ENCODE measurements at places on chromosomes 2 and 18.

GRCh38 chr2:41955316-41956043 lies 92.3 kb upstream of the PKDCC start:
- no peak for DNase-seq

- DNase-seq, result no peak
Measured at GRCh38 chr18:56709463-56709862, 58.3 kb downstream of the WDR7 start.

DNA sequence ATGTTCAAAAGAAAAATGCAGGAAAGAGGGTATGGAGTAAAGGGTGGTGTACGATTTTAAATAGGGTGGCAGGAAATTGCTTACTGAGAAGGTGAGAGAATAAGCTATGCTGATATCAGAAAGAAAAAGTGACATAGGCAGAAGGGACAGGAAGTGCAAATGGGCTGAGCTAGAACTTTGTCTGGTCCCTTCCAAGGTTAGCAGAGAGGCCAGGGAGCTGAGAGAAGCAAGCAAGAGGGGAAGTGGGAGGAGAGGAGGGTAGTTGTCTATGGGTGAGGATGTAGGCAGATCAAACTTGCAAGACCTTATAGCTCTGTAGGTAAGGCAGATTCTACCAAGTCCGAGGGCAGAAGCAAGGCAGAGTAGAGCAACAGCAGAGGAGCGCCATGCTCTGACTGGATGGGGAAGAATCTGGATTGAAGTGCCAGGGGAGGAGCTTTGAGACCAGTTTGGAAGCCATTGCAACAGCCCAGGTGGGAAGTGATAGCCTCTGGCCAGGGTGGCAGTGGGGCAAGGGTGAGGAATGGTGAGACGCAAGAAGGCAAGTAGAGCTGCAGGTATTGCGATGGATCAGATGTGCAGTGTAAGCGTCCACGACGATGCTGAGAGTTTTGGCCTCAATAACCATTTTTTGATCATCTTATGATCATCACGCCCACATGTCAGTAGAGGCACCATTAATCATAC lies 134.4 kb upstream of the APCDD1 start:
- DNase-seq, result no peak

- no peak for DNase-seq
Measured at GRCh38 chr2:95298486-95299111, 1.5 kb downstream of the KCNIP3 start.

GRCh38 chr2:81624825-81625224 lies 1320.3 kb upstream of the LRRTM1 start:
- DNase-seq, result no peak

- peak; percentile 73 for DNase-seq
Measured at GRCh38 chr2:24084386-24085199, at the start of gene TP53I3. TP53I3 (minus strand) TSS chr2:24084834; CDS start chr2:24084326, 508 bp downstream.

DNA sequence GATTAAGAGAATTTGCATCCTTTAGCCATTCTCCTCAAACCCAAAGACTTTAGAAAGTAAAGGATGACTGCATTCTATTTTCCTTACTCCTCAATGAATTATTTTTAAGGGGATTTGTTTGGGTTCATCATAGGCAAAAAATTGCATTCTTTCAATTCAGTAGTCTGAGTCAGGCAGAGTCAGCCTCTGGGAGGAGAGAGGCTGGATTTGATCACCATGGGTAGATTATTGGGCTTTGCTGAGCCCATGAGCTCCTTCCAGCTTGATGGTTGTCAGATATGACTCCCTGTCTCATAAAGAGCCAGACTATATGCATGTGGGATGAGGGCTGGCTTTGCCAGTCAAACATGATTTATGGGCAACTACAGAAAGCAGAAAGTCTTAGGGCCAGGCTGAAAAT lies 101.2 kb downstream of the KCNS3 start:
- DNase-seq, result no peak

DNA sequence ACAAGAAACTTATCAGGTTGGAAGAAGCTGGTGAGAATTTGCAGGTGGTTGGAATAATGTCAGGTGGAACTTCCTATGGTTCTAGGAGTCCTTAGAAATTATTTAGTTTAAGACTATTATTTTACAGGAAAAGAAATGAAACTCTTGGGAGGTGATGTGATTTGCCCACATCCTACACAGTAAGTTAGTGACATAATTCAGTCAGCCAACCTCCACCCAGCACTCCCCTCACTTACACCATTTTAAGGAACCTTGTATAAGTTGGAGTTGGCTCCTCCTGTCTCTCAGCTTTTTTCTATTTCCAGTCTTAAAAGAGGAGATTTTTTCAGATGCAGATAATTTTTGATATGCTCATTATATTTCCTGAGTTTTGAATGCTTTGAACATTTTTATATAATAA lies 86.4 kb downstream of the SKA1 start:
- no peak for DNase-seq

GRCh38 chr2:67840460-67841068 lies 222.2 kb downstream of the C1D start:
- DNase-seq, result no peak

DNA sequence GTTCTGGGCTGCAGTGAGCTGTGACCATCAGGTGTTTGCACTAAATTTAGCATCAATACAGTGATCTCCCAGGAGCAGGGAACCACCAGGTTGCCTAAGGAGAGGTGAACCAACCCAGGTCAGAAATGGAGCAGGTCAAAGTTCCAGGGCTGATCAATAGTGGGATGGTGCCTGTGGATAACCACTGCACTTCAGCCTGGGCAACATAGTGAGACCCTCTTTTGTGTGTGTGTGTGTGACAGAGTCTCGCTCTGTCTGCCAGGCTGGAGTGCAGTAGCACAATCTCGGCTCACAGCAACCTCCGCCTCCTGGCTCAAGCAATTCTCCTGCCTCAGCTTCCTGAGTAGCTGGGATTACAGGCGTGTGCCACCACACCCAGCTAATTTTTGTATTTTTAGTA lies 163.7 kb upstream of the SERTAD2 start:
- no peak for DNase-seq

DNA sequence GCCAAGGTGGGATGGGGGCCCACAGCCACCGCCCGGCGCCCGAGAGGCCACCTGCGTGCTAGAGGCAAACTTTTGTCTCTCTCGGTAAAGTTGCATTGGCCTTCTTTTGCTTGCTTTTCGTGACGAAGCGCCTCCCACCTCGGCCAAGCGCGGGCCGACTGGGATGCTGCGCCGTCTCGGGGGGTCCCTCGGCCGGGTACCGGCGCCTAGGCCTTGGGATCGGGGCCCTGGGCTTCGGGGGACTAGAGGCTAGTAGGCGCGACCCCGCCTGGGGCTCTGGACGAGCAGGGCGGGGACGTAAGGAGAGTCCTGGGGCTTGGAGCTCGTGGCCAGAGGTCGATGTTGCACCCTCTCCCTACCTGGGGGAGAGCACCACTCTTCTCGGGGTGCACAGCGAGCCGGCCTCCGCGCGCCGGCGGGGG lies 545 bp downstream of the GLI2 start:
- DNase-seq, result no peak

- DNase-seq, result no peak
Measured at GRCh38 chr2:217218269-217219163, 358.7 kb upstream of the TNP1 start.

DNA sequence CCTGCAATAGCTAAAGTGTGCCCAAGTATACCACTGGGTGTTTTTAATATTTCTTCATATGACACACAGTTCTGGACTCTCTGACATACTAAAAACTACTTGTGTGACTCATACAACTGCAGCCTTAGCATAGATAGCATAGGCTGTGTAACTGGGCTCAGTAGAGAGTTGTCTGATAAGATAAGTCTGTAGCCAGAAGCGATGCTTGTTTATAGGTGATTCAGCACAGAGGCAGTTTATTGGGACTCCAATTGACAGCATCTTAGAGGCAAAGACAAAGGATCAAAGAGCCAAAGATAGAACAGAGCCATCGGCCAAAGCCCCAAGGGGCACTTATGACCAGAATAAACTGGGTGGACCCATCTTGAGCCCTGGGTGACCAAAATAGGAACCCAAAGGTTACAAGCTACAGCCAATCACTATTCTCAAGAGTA lies 42.3 kb downstream of the AAK1 start:
- no peak for DNase-seq

All from T-cell (primary cell).